Neural progenitor cell (in vitro differentiated cells): ENCODE measurements at places on chromosomes 5 and 9. TPM values are rescaled to one million over a fixed set of nuclear protein-coding genes. Genes with fewer than 3 reads are reported as not detected.

Gene STC2
- 25.3 and 39.5 TPM in 2 replicates for total RNA-seq

Gene GGTA1
- total RNA-seq, result not detected in 2 replicates

Gene TMOD1
- 0.15 TPM in 1 of 2 replicates, not detected in the other for total RNA-seq

Gene CARTPT
- total RNA-seq, result not detected in 2 replicates

Gene CTXN3
- total RNA-seq, result 0.09 TPM in 1 of 2 replicates, not detected in the other

Gene SV2C
- 0.06 and 0.15 TPM in 2 replicates for total RNA-seq

Gene TERT
- total RNA-seq, result 2.4 and 14.8 TPM in 2 replicates

Gene C9
- total RNA-seq, result not detected in 2 replicates

Gene JAKMIP2
- total RNA-seq, result 8.2 TPM in 2 replicates

Gene RNF183
- 0.09 and 0.28 TPM in 2 replicates for total RNA-seq

GRCh38 chr9:69865986-69866385, 45.4 kb downstream of the CFAP95 start:
- DNase-seq, result no peak

DNA sequence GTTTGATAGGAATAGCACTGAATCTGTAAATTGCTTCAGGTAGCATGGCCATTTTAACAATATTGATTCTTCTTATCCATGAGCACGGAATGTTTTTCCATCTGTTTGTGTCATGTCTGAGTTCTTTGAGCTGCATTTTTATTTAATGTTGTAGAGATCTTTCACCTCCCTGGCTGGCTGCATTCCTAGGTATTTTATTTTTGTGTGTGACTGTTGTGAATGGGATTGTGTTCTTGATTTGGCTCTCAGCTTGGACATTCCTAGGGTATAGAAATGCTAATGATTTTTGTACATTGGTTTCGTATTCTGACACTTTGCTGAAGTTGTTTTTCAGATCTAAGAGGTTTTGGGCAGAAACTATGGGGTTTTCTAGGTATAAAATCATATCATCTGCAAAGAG, 152.9 kb upstream of the CHD1 start:
- DNase-seq, result no peak

- DNase-seq, result no peak
Observed at GRCh38 chr9:22114956-22115355, 105.9 kb upstream of the CDKN2B start.

DNA sequence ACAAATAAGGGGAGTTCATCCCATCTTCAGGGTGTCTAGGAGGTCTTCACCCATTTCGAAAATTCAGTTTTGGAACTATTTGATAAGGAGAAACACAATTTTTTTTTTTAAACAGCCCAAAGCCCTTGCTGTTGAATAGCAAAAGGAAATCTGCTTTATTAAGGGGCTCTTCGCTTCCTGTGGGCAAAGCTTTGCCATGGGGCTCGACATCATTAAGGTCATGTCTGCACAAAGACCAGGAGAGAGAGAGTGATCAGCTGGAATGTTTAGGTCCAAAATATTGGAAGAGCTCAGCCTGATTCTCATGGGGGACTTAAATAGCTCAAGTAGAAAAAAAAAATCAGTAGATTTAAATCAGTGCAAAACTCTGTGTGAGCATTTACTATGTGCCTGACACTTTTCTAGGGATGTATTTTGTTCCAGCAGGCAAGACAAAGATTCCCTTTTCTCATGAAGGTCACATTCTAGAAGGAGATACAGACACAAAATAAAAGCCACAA, 564.6 kb upstream of the KLF4 start:
- DNase-seq, result no peak

DNA sequence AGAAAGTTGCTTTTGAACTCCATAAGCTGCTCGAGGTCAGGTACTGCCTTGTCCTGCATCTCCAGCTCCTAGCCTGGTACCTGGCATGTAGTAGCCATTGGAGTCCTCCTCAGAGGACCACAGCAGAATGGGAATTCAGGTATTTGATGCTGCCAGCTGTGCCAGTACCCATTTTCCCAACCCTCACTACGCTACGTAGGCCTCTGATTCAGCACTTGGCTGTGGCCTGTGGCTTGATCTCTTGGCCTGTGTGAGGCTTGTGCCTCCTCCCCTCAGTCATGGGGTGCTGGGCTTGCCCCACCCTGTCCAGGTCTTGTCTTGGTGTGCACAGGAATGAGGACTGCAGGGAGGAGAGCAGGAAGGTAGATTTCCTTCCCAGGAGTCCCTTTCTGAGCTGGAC, 11.8 kb downstream of the OTULIN start:
- no peak for DNase-seq

DNA sequence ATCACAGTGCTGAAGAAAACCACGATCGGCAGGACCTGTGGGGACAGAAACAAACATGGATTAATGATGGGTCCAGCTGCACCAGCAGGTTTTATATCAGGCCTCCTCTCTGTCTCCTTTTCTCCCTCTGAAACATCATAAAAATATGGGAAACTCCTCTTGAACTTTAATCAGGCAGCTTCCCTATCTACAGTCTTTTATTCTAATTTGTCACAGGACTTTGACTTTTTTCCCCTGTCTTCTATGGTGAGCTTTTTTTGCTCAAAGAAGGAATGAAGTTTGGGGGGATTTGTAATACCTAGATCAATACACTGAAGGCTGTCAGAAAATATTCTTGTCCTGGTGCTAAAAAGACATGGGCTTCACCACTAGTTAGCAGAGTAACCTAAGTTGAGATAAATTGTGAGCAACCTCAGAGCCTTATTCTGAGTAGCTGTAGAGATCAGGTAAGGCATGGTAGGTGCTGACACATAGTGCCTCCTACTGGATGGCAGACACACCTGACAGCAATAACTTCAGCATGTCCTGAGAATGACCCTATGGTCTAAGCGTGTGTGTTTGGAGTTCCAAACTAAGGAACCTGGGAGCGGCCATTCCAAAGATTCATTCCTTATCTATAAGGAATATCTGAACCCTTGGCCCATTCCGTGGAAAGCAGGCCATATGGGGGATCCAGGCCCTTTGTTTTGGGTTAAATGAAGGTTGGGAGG, 46.2 kb downstream of the SLC28A3 start:
- DNase-seq, result peak; percentile 21

DNA sequence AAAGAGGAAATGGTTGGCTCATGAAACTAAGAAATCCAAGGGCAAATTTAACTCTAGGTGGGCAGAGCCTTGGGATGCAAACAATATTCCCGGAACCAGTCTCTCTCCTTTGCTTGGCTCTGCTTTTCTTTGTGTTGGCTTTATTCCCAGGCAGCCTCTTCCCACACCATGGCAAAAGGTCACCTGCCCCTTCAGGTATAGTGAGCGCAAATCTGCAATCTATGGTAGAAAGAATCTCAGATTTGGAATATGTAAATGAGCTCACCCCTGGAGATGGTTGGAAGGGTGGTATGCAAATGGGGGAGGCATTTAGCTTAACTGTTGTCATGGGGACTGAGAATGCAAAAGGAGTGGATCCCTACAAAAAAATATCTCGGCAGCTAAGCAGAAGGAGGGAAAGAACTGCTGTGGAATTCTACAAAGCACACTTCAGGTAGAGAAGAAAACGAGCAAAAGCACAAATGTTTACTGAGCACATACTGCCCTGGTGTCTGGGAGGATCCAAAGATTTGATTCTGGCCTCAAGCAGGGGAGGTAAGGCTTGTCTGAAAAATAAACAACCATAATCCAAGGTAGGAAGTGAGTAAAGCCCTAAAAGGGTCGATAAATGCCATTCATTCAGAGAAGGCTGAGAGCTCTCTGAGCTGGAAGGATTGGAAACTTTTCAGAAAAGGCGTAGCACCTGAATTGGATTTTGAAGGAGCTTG, 139.7 kb downstream of the TLE1 start:
- DNase-seq, result peak; percentile 6

DNA sequence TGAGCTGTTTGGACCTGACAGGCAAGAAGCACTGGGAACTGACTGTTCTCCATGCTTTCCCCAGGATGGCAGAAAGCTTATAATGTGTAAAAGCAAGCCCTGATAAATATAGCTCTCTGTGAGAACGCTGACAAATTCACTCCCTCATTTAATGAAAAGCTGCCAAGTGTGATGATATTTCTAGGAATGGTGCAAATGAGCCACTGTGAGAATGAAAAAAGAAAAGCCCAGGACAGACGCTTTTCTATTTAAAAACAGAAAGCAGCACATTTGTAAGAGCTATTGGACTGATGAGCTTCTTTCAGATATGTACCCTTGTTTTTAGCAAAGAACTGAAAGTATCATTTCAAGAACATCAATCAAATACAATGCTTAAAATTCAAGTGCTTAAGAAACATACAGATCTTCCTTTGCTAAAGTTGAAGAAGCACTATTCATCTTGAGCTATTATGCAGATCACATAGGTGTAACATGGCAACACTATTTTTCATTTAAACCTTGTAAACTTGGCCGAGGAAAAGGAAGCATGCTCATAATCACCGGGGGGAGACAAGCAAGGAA, 842.6 kb upstream of the ACO1 start:
- no peak for DNase-seq

DNA sequence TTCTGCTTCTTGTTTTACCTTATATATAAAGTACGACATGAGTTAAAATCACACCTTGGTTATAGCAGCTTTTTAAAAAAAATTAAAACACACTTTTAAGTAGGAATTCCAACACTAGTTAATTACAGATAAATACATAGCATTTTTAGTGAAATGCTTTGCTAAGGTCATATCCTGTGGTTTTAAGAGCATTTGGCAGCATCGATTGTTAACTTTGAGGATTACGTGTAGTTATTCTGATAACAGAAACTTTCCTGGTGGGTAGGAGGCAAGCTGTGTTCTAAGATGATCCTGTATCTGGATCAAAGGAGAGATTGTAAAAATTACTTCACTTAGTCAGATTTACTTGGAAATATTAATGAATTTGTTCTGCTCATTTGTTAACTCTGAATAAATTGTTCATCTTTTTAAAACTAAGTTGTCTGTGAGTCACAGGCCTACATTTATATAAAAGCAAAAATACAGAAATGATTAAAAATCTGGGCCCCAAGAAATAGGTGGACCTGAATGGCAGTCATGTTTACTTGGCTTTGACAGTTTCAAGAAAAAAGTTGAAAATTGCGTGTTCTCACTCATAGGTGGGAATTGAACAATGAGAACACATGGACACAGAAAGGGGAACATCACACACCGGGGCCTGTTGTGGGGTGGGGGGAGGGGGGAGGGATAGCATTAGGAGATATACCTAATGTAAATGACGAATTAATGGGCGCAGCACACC, 58.3 kb downstream of the TRIO start:
- DNase-seq, result no peak

- no peak for DNase-seq
Observed at GRCh38 chr9:123239726-123240125, 28.7 kb downstream of the STRBP start.

- no peak for DNase-seq
Observed at GRCh38 chr9:90105773-90106172, 501.0 kb downstream of the GADD45G start.

DNA sequence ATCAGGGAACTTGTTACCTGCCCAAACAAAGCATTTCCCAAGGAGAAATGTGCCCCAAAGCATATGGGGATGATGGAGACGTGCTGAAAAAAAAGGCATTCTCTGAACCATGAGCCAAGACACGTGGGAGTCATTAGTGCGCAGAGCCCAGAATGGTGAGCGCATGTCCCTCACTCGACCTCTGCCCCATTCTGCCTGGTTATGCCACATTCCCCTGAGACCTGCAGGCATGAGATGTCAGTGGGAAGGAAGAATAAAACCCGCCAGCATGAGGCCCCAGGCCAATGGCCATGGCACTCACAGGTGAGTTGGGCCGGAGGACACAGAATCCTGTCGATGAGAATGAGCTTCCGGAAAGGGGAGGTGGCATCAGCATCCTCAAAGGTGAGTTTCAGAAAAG, 228.9 kb downstream of the CDK5RAP2 start:
- DNase-seq, result no peak

- DNase-seq, result no peak
Observed at GRCh38 chr9:696332-697323, 144.9 kb upstream of the DMRT1 start.

- DNase-seq, result peak; percentile 24
Observed at GRCh38 chr5:167626341-167627123, 664.9 kb upstream of the WWC1 start.

GRCh38 chr9:89576404-89576839, 28.4 kb upstream of the GADD45G start:
- DNase-seq, result peak; percentile 27

DNA sequence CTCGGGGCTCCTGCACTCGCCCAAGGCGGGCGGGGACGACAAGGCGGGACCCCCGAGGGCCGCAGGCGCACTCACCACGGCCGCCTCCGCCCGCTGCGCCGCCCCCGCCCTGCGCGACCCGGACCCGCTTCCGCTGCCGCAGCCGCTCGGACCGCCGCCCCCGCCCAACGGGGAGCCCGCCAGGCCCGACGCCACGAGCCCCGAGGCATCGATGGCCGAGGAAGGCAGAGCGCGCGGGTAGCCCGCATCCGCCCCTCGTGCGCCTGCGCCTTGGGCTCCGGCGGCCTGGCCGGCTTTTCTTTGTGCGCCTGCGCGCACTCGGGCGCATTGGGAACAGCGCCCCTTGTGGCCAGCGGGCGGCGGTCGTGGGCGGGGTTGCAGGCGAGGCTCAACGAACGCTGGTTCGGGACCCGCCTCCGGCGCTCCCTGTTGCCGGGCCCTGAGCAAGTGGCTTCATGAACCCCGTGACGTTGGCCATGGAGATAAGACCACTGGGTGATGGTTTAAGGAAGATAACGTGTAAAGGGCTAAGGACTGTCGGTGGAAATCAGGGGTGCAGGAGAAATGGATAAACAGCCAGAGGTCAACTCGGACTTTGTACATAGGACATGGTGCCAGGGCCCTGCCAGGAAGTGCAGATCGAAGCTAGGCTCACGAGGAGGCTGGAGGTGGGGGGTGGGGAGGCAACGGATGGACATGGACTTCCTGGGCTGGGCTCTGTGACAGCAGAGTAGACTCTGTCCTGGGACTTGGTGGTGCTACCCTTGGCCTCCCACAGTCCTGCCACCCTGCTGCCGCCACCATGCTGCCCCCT, at the start of the genes C8G and FBXW5:
Gene C8G (plus strand): TSS at position 725 of the 814 bp plus-strand sequence. CDS start 78 bp downstream, at position 803.
Gene FBXW5 (minus strand): TSS at position 220 of the 814 bp plus-strand sequence. CDS start 655 bp downstream, outside the sequence.
- peak; percentile 99 for DNase-seq

GRCh38 chr9:109198736-109199382, 31.8 kb upstream of the FRRS1L start:
- DNase-seq, result peak; percentile 22

DNA sequence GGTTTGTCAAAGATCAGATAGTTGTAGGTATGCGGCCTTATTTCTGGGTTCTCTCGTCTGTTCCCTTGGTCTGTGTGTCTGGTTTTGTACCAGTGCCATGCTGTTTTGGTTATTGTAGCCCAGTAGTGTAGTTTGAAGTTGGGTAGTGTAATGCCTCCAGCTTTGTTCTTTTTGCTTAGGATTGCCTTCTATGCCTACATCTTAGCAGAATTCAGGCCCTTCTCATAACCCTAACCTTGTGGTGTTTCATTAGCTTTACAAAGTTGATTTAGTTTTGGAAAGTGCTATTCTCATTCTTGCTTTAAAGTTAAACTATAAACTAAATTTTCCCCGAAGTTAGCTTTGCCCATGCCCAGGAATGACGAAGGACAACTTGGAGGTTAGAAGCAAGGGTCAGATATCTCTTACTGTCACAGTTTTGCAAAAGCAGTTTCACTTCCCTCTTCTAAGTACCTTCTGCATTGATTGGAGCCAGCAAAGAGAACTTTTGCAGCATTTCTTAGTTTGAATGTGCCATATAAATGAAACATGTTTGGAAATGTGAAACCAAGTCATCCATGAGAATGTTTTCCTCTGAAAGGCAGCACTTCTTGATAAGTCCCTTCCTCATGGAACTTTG, 274.3 kb upstream of the DMRT1 start:
- DNase-seq, result no peak

- peak; percentile 45 for DNase-seq
Observed at GRCh38 chr9:131238402-131239021, 37.8 kb downstream of the FAM78A start.
